A549 treated with CORT108297 at 1 μM for 4 hours (cell line): ENCODE measurements at places on chromosomes 2 and 18. TPM values are rescaled to one million over a fixed set of nuclear protein-coding genes. Genes with fewer than 3 reads are reported as not detected.

The EML6 gene
- total RNA-seq = 1.0 to 2.1 TPM (median 1.6 TPM) in 5 replicates

The SPATA3 gene
- not detected in 5 replicates for total RNA-seq

The EFR3B gene
- total RNA-seq = 12.8 to 15.3 TPM (median 13.5 TPM) in 5 replicates

The ZNF396 gene
- total RNA-seq = 0.52 to 0.90 TPM (median 0.72 TPM) in 5 replicates

The MAL gene
- total RNA-seq = 0.07 TPM in 1 of 5 replicates, not detected in the others

The UGT1A9 gene
- 4.1 to 6.9 TPM (median 4.8 TPM) in 5 replicates for total RNA-seq

The CNDP1 gene
- not detected in 5 replicates for total RNA-seq

The NYAP2 gene
- total RNA-seq = not detected in 5 replicates

The PPP4R3B gene
- total RNA-seq = 30.3 to 35.3 TPM (median 32.1 TPM) in 5 replicates

The LBH gene
- total RNA-seq = 87.8 to 151 TPM (median 118 TPM) in 5 replicates

The FAM237A gene
- not detected in 5 replicates for total RNA-seq

The CRIM1 gene
- 106 to 182 TPM (median 145 TPM) in 5 replicates for total RNA-seq

The NDUFV2 gene
- total RNA-seq = 118 to 129 TPM (median 120 TPM) in 5 replicates

The CYP26B1 gene
- total RNA-seq = 10.9 to 18.3 TPM (median 15.1 TPM) in 5 replicates

The FARSB gene
- 42.3 to 49.7 TPM (median 43.1 TPM) in 5 replicates for total RNA-seq

The ZNF516 gene
- total RNA-seq = 3.0 to 5.4 TPM (median 4.5 TPM) in 5 replicates

The ORC4 gene
- 32.1 to 37.9 TPM (median 34.2 TPM) in 5 replicates for total RNA-seq

The ZNF521 gene
- not detected in 5 replicates for total RNA-seq

The SLC11A1 gene
- total RNA-seq = 0.15 to 0.41 TPM (median 0.28 TPM) in 5 replicates

The SULT1C2 gene
- total RNA-seq = 0.38 to 0.72 TPM (median 0.49 TPM) in 5 replicates

The FAM161A gene
- 5.3 to 8.2 TPM (median 7.3 TPM) in 5 replicates for total RNA-seq

The SERPINB13 gene
- not detected in 5 replicates for total RNA-seq

The CABLES1 gene
- total RNA-seq = 12.1 to 12.8 TPM (median 12.6 TPM) in 5 replicates

The PROC gene
- total RNA-seq = 2.9 to 4.2 TPM (median 3.9 TPM) in 5 replicates

The USP14 gene
- 61.7 to 73.3 TPM (median 65.6 TPM) in 5 replicates for total RNA-seq

The SLC9A2 gene
- 2.8 to 3.4 TPM (median 3.3 TPM) in 5 replicates for total RNA-seq

The MC2R gene
- not detected in 5 replicates for total RNA-seq

The SRD5A2 gene
- total RNA-seq = 0.01 to 0.05 TPM (median 0.03 TPM) in 4 of 5 replicates, not detected in the other

The GPR55 gene
- not detected in 5 replicates for total RNA-seq
